ENCODE measurements at places on chromosomes 12 and 14.
A peak's percentile ranks its signal among the peaks of the same experiment; 100 is the strongest.

GRCh38 chr14:54981698-54982097, 45.2 kb downstream of the WDHD1 start:
- DNase-seq, result peak; percentile 14

DNA sequence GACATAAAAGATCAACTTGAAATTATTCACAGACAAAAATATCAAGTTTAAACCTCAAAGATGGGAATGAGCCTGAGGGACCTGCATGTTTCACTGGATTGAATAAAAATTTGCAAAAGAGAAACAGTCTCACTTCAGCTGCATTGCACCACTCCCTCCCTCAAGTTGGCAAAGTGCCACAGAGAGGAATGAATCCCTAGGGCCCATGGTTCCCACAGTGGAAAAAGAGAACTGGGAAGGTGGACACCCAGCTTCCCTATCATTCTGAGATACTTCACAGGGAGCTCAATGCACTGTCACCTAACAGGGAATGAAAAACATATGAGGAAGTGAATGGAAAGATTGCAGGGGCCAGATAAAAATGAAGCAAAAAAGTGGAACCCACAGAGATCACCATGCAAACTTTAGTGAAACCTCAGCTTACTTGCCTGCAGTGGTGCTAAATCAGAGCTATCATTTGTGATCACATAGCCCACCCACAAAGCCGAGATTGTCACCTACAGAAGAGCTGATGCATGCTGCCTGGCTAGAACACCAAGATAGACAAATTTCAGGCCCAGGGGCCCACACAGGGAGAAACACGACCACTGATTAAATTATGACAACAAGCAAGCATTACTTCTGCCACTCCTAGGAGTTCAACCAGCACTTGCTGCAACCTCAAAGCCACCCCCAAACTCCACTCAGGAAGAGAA, 911.3 kb downstream of the LRFN5 start:
- no peak for DNase-seq

DNA sequence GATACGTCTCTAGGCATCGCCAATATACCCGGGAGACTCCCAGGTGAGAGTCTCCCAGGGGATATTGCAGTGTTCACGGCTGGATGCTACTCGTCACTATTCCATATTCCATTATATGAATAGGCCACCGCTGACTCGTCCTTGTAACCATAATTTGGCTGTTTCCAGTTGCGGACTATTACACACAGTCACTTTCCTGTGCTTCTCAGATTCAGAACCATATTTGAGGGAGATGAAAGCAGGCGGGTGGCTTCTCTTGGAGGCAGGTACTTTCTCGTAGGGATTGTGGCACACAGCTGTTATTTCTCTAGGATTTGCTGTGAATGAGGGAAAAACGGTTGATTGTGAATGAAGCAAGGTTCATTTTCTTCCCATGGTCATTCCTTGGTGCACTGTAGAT, 73.0 kb downstream of the ADGRD1 start:
- DNase-seq, result no peak

- no peak for DNase-seq
Measured at GRCh38 chr12:107319533-107320032, 226.2 kb upstream of the CRY1 start.

DNA sequence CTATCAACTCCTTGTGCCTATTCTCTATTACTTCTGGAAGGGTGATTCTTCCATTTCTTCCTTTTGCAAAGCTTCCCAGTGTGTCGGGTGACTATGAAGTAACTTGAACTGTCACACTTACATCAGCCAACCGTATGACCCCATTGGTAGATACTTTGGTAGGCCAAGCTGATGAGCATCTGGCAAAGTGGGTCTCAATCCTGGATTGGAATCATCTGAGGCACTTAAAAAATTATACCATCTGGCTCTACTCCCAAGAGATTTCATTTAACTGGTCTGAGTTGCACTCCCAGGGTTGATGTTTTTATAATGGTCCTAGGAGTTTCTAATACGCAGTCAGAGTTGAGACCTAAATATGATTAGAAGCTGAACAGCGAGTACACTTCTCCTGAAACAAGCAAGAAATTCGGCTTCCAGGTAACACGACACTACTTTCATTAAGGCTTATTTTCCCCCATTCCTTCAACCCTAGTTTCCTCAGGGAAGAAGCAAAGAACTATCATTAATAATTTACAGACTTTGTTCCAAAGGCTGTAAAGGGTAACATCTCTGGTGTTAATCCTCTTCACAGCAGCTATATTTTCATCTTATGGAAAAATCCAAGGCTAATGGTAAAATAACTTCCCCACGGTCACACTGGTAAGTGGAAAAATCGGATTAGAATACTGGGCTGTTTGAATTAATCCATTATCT, 76.8 kb downstream of the PDE6H start:
- DNase-seq, result no peak

DNA sequence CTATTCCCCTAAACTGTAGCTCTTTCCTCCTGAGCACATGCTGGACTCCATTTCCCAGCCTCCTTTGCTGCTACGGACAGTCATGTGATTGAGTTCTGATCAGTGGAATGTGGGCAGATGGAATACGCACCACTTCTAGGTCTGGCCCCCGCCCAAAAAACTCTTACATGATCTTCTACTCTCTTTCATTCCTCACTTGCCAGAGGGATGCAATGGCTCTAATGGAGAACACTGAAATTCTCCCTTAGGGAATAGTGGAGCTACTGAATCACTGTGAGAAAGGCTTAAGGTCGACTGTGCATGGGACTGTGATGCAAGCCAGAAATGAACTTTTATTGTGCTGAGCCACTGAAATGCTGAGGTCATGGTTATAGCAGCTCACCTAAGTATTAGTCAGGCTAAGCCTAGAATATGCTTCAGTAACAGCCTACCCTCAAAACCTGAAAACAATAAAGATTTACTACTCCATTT, 13.0 kb upstream of the TMED2 start:
- DNase-seq, result peak; percentile 71

GRCh38 chr12:9041321-9041720, 52.0 kb downstream of the KLRG1 start:
- DNase-seq, result peak; percentile 93

- peak; percentile 30 for DNase-seq
Measured at GRCh38 chr14:75821831-75822521, 159.8 kb downstream of the TGFB3 start.

GRCh38 chr14:81982046-81982445, 448.4 kb upstream of the SEL1L start:
- no peak for DNase-seq

GRCh38 chr12:94207849-94208621, 59.7 kb downstream of the PLXNC1 start:
- no peak for DNase-seq

DNA sequence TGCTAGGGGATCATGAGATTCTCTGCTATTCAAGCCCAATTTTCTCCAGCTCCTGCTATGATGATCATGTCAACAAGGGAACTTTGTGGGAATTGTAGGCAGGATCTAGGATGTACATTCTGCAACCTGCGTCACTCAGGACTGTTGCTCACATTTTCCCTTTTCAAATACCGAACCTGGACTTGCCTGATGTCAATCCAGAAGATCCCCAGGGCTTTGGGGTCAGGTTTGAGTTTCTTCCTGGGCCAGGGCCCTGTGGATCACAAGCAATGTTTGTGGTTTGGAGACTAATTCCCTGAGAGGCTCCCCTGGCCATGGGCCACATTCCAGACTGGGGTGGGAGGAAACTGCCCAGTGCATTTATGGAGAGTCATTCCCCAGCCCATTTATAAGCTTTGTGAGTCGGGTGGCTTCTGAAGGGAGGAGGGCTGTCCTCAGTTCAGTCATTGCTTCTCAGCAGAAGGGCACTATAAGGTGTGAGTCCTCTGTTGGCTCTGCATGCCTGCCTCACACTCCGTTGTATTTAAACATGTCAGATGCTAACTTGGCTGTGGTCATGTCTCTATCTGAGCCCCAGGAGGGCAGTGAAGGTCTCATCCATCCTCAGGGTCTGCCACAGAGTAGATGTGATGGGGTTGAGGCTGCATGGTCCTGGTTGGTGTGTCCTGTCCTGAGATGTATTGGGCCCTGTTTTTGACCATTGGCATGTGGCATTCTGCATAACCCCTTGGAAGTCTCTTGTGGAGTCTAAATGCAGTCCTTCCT, 6.5 kb downstream of the KRT86 start:
- peak; percentile 96 for DNase-seq

DNA sequence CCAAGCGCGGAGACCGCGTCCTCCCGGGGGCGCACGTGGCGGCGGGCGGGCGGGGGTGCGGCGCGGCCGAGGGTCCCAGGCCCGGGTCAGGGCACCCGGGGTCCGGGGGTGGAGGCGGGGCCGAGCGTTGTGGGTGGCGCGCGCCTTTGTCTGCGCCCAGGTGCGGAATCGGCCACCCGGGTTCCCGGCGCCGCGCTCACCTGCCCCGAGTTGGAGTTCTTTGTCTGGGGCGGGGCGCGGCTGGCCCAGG, 50.1 kb downstream of the LRCOL1 start:
- DNase-seq, result no peak

- no peak for DNase-seq
Measured at GRCh38 chr12:96335270-96335669, 65.0 kb downstream of the CDK17 start.

DNA sequence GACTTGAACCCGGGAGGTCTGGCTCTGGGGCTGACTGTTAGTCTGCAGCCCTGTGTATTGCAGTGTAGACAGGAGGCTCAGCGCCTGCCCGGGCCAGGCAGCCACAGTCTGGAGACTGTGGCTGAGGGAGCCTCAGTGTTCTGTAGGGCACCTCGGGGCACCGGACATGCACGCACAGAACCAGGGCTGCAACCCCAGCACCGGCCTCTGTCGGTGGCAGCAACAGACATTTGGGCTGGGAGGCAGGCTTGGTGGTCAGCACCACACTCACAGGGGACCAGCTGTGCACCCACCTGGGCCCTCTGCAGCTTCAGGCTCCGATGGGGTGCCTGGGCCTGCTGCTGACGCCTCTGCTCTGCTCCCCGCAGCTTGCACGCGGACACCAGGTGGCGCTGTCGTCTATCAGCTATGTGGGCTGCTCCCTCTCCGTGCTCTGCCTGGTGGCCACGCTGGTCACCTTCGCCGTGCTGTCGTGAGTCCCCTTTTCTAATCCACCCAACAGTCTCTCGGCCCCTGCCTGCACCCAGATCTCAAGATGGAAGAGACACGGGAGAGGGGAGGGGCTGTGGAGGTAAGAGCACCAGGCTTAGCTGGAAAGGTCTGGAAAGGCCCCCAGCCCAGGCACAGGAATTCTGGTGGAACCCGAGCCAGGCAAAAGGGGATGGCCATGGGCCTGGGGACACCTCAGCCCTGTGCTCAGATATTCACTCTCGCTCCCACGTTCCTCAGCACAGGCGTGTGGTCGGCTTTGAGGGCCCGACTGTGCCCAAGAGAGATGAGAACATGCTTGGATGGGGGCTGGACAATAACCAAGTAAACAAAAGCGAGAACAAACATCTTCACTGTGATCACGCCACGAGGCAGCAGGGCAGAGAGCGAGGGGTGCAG, 151.0 kb downstream of the ADGRD1 start:
- DNase-seq, result peak; percentile 27

- no peak for DNase-seq
Measured at GRCh38 chr12:58414398-58414871, 473.1 kb downstream of the ATP23 start.

DNA sequence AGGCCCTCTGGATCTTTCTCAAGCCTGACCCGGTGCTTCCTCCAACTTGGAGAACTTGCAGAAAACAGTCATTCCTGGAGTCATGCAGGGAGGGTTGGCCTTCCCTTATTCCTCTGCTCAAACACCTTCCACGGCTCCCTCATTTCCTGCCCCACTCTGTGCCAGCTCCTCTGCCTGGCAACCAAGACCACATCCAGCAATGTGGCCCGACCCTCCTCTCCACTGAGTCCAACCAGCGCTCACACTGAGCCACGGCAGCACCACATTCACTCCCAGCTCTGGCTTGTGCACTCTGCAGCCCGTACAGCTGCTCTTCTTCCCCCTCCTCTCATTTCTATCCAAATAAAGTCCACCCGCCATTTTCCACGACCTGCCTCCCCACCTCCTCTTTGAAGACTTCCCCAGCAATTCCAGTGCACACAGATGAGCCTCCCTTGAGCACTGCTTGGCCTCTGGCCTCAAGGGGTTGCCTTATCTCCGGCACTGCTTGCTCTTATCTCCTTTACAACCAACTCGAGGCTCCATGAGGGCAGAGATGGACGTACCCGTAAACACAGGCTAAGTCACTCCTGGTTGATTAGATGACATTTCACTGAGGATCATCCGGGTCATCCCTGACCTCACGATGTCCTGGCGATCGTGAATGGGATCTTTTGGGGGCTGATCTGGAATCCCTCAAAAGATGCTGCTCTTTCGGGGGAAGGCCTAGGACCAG, 5.4 kb downstream of the PGF start:
- no peak for DNase-seq

DNA sequence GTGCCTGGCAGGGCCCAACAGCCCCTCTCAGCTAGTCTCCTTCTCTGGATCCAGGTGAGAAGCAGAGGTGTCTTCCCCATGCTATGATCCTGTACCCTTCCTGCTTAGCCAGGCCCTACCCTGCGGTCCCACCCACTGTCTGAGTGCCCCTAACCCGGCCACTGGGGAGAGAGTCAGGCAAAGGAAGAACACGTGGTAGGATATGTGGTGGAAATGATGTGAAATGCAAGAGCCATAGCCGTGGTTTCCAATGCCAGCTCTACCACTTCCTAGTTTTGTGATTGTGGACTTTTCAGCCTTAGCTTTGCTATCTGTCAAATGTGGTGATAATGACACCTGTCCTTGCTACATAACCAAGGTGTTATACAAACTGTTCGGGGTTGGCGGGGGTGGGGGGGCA, 15.8 kb downstream of the KRT2 start:
- DNase-seq, result no peak

- DNase-seq, result no peak
Measured at GRCh38 chr12:58196971-58197370, 255.6 kb downstream of the ATP23 start.

DNA sequence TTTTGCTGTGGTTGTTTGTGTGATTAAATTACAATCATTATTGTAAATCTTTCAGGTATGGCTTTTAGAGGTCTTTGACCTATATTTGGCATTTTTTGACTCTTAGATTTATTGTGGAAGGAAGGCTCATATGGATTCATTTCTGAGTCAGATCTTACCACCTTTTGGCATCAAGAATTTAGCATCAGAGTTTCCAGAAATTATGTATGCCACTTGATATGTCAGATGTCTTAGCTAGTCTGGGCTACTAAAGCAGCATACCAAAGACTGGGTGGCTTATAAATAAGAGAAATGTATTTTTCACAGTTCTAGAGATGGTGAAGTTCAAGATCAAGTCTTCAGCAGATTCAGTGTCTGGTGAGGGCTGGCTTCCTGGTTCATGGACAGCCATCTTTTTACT, 129.5 kb upstream of the PZP start:
- no peak for DNase-seq

DNA sequence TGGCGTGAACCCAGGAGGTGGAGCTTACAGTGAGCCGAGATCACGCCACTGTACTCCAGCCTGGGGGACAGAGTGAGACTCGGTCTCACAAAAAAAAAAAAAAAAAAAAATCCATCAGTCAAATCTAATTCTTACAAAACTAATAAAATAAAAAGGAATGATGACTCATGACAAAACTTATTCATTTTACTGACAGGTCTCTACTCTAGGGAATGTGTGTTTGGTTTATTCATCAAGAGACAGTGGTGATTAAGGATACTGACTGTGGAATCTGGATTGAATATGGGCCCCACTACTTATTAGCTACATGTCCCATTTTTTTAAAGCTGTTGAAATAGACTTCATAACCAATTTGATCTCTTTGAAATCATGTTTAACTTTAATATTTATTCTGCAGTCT, 29.3 kb upstream of the GAS2L3 start:
- no peak for DNase-seq
